Stimulated activated CD8-positive, alpha-beta memory T cell treated with anti-CD3 and anti-CD28 coated beads, Interleukin-4, amount 100 ng/mL, for 24 hours (primary cell): ENCODE measurements at places on chromosomes 2 and 18.

- no peak for DNase-seq
Observed at GRCh38 chr2:62526531-62527381, 20.8 kb upstream of the TMEM17 start.

GRCh38 chr2:120312860-120313694 lies 32.9 kb upstream of the INHBB start:
- peak; percentile 71 for DNase-seq

DNA sequence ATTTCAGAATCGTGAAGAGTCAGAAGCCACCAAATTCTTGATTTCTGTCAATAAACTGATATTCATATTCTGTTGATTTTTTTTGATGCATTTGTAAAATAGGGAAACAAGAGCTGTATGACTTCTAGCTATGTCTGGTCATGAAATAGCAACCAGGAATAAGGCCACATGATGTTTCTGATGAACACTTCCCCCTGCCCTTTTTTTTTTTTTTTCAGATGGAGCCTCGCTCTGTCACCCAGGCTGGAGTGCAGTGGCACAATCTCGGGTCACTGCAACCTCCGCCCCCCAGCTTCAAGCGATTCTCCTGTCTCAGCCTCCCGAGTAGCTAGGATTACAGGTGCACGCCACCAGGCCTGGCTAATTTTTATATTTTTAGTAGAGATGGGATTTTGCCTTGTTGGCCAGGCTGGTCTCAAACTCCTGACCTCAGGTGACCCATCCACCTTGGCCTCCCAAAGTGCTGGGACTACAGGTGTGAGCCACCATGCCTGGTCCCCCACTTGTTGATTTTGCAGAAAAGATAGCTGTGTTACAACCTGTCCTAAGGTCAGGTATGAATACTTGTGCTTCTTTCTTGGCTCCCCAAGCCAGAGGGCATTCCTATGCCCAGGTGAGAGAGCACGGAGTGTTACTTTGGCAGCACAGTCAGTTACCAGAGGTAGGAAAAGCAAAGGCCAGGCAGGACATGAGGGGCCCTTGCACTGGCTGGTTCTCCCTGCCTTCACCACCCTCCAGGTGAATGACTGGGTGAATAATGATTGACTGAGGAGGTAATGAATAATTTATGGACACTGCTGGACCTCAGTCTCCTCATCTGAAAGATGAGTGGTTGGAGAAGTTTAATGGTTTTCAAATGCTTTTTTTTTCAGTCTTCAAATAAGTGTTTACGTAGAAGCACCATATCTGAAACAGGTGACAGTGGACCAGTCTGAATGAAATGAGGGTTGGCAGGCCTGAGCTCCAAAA lies 39.6 kb downstream of the PAX8 start:
- DNase-seq = no peak

DNA sequence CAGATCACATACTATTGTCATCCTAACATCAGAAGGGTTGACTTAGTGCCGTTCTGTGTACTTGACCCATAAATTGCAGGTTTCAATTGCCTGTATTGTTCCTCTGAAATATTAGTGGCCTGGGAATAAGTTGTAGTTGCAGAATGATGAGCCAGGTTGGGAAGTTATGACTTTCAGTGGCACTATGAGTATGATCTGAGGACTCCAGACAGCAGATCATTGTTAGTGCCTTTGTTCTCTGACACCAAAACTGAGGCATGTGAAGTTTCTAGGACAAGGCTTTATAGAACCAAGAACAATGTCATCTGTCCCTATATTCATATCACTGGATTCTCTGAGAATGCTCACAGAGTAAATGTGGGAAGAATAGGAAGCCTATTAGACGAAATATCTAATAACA lies 403.7 kb downstream of the STK39 start:
- no peak for DNase-seq

DNA sequence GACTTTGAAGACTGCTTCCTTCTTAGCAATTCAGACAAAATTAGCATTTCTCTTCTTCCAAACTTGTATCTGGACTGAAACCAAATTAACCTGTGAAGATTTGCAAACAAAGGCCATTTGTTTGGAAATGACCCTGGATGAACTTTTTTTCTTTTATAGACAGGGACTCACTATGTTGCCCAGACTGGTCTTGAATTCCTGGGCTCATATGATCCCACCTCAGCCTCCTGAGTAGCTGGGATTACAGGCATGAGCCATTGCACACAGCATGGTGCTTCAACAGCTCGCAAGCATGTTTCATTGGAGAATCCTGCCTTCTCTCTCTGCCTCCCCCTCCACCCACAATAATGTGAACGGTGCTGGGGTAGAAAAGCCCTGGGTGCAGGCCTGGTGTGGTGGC lies 170.2 kb downstream of the ARL4C start:
- DNase-seq = no peak

- no peak for DNase-seq
Observed at GRCh38 chr18:49172246-49172645, 221.5 kb upstream of the SMAD7 start.

DNA sequence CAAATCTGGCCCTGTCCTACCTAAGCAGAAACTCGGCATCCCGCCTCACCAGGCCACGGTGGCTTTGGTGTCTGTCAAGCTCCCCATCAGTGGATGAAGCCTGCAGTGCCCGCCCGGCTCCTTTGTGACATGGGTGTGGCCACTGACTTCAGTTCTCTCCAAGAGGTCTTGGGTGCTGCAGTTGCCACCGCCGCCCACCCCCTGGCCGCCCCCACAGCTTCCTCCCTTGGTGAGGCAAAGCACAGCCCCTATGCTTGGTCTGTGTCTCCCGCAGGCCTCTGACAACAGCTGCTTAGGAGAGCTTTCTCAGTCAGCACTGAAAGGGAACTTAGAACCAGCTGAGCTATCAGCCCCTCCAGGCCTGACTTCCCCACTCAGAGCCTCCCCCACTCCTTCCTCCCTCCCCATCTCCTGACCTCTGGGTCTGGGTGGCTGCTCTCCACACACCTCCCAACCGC lies 22.9 kb upstream of the GPR55 start:
- no peak for DNase-seq

DNA sequence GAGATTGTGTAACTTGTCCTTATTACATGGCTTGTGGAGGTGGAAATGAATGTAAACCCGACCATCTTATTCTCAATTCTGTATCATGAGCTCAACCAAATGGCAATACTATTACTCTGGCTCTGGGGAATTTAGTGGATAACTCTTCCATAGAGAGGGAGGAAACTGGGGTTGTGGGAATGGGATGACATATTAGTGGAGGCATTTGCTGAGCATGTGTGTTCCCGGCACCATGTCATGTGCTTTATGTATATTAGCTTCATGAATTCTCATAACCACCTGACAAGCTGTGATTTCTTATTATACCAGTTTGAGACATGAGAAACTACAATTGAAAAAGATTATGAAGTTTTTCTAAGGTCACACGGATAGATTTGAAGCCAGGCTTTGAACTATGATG lies 112.8 kb upstream of the TMEFF2 start:
- DNase-seq = no peak

DNA sequence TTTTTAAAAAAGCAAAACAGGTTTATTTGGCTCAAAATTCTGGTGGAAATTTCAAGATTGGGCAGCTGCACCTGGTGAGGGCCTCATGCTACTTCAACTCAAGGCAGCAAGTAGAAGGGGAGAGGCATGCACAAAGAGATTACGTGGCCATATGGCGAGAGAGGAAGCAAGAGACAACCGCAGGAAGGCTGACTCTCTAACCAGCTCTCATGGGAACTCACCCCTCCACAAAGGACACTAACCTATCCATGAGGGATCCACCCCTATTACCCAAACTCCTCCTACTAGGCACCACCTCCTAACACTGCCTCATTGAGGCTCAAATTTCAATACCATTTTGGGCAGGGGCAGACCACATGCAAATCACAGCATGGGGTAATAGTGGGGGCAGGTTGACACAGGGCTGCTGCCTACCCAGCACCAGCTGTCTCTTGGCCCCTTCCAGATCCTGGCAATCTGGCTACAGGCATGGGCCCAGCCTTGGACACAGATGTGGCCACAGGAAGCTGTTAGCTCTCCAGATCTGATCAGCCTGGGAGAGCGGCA lies 2.0 kb upstream of the CAPN10 start:
- DNase-seq = no peak

DNA sequence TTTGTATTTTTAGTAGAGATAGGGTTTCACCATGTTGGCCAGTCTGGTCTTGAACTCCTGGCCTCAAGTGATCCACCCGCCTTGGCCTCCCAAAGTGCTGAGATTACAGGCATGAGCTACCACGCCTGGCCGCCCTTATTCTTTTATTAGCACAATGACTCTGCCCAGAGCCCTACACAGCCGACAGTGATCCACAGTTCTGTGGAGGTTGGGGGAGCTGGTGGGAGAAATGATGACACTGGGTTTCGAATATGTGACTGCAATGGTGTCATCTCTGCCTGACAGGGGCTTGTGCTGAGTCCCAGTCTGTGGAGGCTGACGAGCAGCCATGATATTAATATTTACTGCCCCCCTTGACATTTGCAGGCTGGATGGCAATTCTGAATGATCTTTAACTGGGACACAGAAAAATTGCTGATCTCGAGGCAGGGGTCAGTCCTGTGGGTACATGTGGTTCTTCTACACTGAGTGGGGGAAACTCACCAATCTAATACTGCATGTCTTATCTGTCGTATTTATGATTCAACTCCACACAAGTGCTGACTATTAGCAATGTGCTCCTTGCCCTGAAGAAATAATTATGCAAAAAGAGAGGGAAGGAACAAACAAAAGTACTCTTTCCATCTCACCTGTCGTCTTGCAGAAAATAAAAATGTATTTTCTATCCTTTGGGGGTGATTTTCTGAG lies 6.3 kb upstream of the CTAGE1 start:
- DNase-seq = no peak

GRCh38 chr18:63892566-63892965 lies 5.1 kb downstream of the SERPINB2 start:
- DNase-seq = no peak

- no peak for DNase-seq
Observed at GRCh38 chr18:54787121-54787520, 41.2 kb upstream of the RAB27B start.

DNA sequence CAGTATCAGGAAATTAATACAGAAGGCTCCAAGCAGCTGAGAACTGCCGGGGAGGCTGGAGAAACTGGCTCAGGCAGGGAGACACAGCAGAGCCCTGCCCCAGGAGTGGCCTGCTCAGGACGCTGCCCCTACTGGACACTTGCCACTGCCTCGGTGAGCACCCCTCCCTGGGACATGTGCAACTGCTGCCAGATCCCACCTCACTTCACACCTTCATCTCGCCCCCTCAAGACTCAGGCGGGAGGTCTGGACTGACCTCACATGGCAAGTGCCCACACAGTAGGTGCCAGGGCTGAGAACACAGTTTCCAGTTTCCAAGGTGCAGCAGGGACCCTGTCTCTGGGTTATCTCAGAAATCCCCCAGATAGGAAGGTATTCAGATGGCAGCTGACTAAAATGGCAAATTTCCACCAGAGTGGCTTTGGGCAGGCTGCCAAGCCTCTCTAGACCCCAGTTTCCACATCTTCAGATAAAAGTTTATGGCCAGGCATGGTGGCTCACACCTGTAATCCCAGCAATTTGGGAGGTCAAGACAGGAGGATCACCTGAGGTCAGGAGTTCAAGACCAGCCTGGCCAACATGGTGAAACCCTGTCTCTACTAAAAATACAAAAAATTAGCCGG lies 33.7 kb upstream of the LBH start:
- DNase-seq = no peak

GRCh38 chr2:68943581-68944568 lies 8.8 kb downstream of the GKN2 start:
- DNase-seq = peak; percentile 24

DNA sequence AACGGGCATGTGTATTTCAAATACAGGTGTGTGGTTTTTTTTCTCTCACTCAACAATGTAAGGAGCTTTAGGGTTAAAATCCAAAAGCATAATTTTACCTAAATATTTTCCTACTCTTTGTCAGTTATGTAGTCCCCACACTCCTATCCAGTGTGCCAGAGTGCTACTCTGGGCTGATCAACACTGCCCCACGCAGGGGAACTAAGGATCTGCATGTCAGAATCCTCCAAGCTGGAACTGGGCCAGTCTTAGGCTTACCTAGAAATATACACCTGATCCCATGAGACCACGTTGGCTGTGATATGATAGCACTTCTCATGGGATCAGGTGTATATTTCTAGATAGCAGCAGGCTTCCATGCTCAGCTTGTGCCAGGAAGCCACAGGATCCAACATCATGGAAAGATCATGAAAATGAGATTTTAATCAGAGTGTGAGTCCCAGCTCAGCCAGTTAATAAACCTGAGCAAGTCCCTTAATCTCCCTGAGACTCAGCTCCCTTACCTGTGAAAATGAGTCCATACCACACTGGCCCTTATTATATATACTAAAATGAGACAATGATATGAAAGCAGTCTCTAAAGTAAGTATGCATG lies 29.7 kb downstream of the CCDC141 start:
- DNase-seq = no peak

- DNase-seq = no peak
Observed at GRCh38 chr2:177051278-177051677, 161.3 kb upstream of the HNRNPA3 start.

GRCh38 chr2:135688978-135689377 lies 52.7 kb upstream of the UBXN4 start:
- no peak for DNase-seq

GRCh38 chr18:3219241-3219630 lies 532 bp downstream of the MYOM1 start:
- DNase-seq = no peak

DNA sequence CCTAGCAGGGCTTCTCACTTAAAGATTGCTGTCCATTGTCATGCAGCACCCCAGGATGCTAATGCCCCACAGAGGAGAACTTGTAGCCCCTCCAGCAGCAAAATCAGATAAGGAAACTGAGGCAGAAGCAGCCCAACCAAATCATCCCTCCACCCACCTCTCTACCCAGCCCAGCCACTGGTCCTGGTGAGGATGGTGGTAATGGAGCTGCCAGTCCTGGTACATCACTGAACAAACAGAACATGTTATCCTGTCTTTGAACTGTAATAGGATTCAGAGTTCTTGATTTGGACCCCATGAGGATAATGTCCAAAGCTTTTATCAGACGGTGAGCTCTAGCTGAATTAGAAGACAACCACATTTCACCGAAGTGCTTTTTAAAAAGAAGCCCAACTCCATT lies 113.2 kb downstream of the MRO start:
- DNase-seq = no peak

DNA sequence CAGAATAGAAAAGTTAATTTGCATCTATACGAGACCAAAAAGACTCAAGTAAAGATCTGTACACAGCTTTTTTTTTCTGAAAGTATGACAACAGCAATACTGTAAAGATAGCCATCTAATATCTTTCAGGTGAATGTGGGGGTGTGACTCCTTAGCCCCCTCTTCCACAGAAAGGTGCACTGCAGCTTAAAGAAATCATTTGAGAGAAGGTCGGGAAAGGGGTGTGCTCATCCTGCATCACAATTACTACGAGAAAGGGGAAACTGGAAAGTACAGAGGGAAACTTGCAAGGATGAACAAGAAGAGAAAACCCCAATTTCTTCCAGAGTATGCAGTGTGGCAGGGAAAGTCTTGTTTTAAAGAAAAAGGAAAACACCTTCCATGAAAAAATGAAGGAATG lies 255.6 kb downstream of the CCDC178 start:
- no peak for DNase-seq

GRCh38 chr2:85250045-85250444 lies 77.7 kb downstream of the TGOLN2 start:
- no peak for DNase-seq

- no peak for DNase-seq
Observed at GRCh38 chr2:160063271-160063670, 856 bp upstream of the PLA2R1 start.

GRCh38 chr2:109448946-109449788 lies 164.6 kb downstream of the SEPTIN10 start:
- DNase-seq = no peak
